NCI-H2107 (cell line): ENCODE measurements at places on chromosomes 13 and 19.

DNA sequence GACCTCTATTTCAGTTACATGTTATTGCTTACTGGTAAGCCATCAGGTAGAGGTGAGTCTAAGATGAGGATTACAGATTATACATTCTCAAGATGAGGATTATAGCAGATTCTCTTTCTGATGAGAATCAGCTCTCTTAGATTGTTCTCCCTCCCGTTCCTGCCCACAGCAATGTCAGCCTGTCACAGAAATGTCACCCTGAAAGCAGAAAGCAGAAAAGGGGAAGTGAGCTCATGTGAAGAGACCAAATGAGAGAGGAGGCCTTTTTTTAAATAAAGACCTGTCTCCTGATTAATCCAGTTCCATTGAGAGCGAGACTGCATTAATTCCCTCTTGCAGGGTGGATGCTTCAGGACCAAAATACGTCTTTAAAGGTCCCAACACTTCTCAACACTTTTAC lies 445.6 kb downstream of the KCTD12 start:
- no peak for DNase-seq

DNA sequence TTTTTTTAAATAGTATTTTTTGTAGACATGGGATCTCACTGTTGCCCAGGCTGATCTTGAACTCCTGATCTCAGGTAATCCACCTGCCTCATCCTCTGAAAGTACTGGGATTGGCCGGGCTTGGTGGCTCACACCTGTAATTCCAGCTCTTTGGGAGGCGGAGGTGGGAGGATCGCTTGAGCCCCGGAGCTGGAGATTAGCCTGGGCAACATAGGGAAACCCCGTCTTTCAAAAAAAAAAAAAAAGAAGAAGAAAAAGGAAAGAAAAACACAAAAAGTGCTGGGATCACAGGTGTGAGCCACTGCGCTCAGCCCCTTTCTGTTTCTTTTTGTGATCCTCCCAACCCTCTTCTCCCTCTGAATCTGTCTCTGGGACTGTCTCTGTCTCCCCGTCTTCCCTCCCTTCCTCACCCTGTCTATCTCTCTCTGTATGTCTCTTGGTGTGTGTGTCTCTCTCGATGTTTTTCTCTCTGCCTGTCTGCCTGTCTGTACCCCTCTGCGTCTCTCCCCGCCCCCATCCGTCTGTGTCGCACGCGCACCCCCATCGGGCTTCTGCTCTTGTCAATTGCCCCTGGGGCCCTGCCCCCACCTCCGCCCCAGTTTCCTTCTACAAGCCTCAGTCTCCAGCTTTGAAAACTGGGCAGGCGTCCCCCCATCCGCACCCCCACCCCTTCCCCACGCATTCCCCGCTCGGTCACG lies 540 bp upstream of the ZFP36 start:
- no peak for DNase-seq

DNA sequence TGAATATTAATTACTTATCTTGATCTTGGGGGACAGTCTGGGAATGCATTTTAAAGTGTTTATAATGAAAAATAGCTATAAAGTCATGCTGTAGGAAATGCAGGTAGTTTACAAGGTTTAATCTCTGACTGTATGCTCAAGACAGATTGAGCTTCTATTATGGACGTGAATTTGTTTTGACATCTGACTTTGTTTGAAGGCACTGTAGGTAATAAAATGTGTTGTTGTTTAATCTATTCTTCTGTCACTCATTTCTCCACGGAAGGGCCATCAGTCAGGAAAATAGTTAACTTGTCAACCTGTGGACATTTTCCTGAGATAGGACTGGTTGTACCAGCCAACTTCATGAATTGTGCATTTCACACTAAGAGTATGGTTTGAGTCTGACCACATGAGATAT lies 893.1 kb upstream of the SLITRK6 start:
- DNase-seq, result no peak

DNA sequence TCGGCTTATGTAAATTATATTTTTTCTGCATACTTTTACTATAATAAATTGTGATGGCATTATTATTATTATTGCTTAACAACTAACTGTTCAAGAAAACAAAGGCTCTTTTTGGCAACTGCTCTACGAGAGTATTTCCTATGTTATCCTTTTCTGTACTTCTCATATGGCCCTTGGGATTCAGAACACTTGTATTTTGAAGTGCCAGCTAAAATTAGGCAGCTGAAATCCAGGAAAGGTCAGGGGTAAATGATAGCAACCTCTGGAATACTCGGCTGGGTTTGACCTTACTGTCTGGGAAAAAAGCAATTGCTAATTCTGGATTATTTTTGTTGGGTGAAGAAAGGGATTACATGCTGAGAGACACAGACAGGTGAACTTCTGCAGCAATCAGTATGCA lies 23.9 kb downstream of the EDNRB start:
- no peak for DNase-seq

DNA sequence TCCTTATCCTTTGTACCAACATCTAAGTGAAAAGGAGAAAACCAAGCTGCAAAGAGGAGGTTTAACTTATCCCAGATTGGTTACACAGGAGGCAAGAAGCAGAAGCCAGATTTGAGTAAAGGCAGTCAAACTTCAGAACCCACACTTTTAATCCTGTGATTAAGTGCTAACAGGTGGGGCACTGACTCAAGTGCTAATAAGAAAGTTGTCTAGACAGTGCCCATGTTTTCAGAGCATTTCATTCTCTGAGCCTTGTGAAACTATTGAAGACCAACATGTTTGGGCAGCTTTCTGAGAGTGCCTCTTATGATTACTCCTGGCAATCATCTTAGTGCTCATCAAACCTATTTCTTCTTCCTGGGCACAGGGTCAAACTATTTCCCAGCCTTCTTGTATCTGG lies 380.8 kb downstream of the KCNRG start:
- DNase-seq, result no peak

- no peak for DNase-seq
These were observed 9.4 kb upstream of the CCDC97 start for GRCh38 chr19:41300555-41300954.

- no peak for DNase-seq
These were observed 119.4 kb downstream of the SLC7A1 start for GRCh38 chr13:29476046-29476445.

- DNase-seq, result no peak
These were observed 28.9 kb downstream of the MLLT1 start for GRCh38 chr19:6250909-6251308.

GRCh38 chr19:17078036-17078919 lies 2.7 kb downstream of the MYO9B start:
- DNase-seq, result no peak

- no peak for DNase-seq
These were observed 7.3 kb downstream of the TTC9B start for GRCh38 chr19:40210889-40211288.

DNA sequence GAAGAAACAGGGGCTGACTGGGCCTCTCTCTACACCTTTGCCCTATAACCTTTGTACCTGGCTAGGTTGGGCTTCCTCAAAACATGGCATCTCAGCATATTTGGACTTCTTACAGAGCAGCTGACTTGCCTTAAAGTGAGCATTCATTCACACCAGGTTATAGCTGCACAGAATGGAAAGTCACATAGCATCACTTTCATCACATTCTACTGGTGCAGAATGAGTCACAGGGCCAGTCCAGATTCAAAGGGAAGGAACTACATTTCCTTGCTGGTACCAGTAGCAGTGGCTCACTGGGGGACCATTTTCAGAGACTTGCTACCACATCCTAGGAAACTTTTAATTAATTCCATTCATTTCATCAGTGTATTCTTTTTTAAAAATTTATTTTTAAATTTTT lies 20.3 kb upstream of the TPTE2 start:
- DNase-seq, result no peak

- no peak for DNase-seq
These were observed 318.7 kb upstream of the NBEA start for GRCh38 chr13:34623331-34623730.

GRCh38 chr13:75907044-75907443 lies 270.9 kb downstream of the LMO7 start:
- DNase-seq, result no peak

DNA sequence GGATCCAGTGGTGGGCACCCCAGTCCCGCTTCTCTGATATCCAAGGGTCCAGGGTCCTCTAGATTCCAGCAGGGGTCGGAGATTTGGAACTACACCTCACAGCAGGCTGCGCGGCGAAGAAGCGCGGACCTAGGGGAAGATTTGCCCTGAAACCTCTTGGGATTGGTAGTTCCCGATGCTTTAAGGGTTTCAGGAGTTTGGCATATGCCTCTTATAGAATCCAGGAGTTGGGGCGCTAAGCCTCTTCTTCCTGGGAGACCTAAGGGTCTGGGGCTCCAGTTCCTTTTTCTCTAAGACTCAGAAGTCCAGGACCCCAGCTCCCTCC lies 349 bp downstream of the BCL2L12 start:
- DNase-seq, result no peak

- DNase-seq, result no peak
These were observed 110.3 kb downstream of the GGACT start for GRCh38 chr13:100478107-100478809.

DNA sequence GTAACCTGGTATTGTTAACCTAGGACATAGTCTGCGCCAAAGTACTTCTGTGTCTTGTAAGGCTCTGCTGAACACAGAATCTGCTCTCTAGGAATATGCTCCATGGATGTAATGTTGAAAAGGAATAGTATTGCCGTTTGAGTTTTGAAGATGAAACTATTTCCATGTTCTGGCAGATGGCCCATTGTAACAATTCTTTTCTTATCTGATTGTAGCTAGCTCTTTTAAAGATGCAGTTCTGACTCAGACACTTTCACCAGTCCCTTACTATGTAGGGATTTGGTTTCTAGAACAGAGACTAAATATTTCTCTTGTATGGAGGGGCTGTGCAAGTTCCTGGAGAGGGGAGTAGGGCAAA lies 185.6 kb downstream of the MTUS2 start:
- no peak for DNase-seq

GRCh38 chr19:12156223-12157058 lies at the start of gene ZNF625:
ZNF625 (minus strand) TSS chr19:12156734; CDS start chr19:12156558, 176 bp downstream.
- peak; percentile 80 for DNase-seq

DNA sequence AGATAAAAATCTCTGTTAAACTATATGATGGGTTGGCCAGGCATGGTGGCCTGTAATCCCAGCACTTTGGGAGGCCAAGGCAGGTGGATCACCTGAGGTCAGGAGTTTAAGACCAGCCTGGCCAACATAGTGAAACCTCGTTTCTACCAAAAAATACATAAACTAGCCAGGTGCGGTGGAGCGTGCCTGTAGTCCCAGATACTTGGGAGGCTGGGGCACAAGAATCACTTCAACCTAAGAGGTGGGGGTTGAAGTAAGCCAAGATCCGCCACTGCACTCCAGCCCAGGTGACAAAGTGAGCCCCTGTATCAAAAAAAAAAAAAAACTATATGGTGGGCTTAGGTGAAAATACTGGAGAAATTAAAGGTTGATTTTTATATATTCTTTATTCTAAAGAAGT lies 11.3 kb downstream of the TBC1D4 start:
- DNase-seq, result no peak

- DNase-seq, result no peak
These were observed 556.1 kb downstream of the EFNB2 start for GRCh38 chr13:105979131-105980011.

DNA sequence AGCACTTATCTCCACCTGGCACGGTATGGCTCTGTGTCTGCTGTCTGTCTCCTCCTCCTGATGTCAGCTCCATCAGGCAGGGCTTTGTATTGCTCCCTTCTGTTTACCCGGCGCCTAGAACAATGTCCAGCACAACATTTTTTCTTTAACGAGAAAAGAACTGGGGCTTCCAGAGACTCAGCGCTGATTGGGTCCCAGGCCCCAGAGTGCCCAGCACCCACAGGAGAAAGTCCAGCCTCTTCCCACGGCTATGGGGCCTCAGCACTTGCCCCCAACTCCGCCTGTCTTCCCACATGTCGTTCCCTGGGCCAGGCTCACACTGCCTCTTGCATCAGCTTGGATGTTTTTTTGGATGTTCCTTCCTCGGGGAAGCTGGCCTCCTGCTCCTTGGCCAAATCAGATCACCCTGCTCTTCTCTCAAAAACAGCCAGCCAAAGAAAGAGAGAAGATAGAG lies 6.9 kb downstream of the MYPOP start:
- no peak for DNase-seq

DNA sequence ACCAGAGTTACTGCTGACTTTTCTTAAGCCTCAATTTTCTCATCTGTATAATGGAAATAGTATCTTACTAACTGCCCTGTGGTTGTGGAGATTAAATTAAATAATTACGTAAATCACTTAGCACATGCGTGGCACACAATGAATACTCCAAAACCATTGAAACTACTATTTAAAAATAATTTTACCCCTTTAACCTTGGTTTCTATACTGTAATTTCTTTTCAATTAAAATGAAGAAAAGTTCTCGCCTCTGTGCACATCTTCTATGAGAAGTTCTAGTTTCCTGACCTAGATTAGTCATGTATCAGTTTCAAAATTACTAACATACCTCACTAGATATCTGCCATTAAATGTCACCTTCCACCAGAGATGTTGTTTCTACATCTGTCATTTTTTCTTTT lies 5.7 kb downstream of the SLITRK1 start:
- no peak for DNase-seq

DNA sequence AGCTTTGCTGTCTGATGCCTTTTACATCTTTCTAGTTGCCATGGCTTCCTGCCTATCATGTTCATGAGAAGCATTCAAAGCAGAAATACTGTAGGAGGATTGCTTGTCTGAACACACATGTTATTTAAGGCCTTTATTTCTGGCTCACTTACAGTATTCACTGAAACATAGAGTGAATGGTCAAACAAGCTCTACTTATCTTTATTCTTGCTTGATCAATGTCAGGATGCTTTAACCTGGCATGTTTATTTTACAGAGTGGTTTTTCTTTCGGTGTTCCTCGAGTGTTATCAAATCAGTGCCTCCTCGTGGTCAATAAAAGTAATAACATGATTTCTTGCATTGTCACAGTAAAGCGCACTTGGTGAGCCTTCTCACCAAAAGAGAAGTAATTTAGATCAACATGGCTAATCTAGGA lies 73.5 kb upstream of the PCDH17 start:
- DNase-seq, result no peak

DNA sequence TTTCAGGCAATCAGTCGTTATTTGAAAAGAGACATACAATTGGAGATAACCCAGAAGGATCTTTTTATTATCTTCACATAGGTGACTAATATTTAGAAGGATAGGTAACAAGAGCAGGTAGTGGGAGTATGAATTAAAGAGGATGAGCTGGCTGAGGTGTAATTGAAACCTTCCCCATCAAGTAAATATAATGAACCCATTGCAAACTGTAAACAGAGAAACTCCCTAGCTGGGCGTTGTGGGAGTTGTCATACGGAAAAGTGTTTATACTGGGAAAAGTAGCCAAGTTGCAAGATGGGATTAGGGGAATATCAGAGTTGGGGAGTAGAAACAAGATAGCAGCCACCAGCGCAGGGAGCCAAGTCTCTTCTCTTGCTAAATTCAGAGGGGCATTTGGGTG lies 448.4 kb downstream of the COG6 start:
- DNase-seq, result no peak

GRCh38 chr19:19134687-19135158 lies 3.6 kb downstream of the TMEM161A start:
- peak; percentile 35 for DNase-seq

GRCh38 chr19:42247640-42248199 lies 5.3 kb upstream of the GSK3A start:
- DNase-seq, result no peak
